ENCODE measurements at places on chromosomes 7 and 10.

DNA sequence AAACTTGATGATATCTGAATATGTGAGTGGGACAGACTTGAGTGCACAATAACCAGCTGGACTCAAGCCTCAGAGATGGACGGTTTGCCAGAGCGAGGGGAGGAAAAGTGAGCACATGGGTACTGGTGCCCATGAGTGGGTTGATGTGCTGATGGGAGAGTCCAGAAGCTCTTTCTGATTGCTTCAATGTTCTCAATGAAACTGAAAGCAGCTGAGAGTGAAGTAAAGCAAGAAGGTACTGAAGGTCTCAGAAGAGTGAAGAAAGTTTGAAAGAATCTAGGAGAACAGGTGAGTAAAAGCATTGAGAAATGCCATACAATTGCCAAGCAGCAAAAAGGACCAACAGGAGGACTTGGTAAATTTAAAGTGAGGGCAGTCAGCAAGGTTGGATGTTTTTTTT, 28.6 kb downstream of the CTTNBP2 start:
- DNase-seq = no peak

- no peak for DNase-seq
Observed at GRCh38 chr7:122885583-122886356, 490 bp downstream of the CADPS2 start.

DNA sequence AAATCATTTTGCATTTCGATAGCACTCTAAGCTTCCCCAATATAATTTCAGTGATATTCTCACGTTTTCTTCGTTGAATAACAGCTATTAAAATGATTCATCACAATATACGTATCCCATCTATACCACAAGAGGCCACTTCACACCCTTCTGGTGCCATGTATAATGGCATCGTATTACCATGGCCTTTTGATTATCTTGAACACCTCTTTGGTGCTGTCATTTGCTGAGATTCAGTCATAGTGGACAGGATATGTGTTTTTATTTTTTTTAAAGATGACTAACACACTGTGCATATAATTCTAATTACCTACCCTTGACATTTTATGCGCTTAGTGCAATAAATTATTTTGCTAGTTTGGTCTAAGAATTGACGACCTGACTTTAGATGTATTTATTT, 6.7 kb upstream of the INSYN2A start:
- no peak for DNase-seq

DNA sequence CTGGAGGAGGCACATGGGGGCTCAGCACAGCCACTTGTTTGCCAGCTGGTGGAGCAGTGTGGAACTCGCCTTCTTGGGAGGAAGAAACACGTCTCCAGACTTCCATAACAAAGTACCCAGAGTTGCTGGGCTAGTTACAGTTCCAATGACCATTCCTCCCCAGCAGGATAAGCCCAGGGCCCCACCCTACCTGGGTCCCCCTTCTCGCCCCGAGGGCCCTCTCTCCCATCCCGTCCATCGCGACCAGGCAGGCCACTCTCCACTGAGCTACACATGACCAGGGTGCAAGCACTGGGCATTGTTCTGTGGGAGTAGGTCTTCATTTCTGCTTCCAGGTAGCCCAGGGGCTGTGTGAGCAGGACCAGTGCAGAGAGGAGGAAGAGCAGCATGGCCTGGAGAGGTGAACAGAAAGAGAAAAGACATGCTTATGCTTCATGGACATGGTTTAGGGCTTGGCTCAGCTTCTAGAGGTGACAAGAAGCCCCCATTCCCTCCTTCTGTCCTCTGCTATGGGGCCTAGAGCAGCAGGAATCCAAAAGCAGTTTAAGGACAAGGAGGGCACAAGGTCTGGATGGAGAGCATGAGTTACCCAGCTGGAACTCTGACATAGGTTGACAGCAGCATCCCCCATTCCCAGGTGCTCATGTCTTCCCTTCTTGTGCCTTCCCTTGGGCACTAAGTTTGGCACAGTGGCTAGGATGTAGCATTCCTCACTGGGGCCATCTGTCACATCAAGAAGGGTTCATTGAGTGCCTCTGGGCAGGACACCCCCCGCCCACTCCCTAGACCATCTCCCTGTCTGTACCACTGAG, 2.4 kb downstream of the SFTPD start:
- DNase-seq = no peak

GRCh38 chr7:42790196-42790595, 121.7 kb downstream of the C7orf25 start:
- no peak for DNase-seq

DNA sequence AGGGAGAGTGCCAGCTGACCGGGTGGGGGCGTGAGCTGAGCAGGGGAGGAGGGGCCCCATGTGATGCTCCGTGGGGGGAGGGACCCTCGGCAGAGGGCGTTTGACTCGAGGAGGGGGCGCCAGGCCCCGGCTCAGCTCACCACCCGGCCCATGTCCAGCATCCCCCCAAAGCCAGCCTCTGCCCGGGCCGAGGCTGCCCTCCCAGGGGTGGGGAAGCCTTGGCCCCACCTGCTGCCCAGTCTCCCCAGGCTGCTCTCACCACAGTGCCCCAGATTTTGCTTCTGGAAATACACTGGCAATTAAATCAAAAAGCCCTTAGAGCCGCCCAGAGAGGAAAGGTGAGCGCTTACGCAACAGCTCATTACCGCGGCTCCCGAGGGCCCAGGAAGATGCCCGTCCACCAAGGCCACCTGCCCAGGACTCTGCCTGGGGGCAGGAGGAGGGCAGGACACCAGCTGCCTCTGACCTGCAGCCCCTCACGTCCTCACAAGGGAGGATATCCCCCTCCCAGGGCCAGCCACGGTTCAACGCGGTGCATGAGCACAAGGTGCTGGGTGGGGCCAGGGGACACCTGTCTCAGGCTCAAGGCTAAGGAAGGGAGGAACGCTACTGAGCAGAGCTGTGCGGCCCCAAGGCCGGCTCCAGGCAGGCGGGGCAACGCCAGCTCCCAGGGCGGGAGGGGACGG, 70.0 kb upstream of the INPP5A start:
- DNase-seq = no peak

GRCh38 chr10:48448796-48449195, 142.3 kb downstream of the MAPK8 start:
- DNase-seq = no peak

- DNase-seq = no peak
Observed at GRCh38 chr7:96400001-96400400, 78.1 kb upstream of the SLC25A13 start.

DNA sequence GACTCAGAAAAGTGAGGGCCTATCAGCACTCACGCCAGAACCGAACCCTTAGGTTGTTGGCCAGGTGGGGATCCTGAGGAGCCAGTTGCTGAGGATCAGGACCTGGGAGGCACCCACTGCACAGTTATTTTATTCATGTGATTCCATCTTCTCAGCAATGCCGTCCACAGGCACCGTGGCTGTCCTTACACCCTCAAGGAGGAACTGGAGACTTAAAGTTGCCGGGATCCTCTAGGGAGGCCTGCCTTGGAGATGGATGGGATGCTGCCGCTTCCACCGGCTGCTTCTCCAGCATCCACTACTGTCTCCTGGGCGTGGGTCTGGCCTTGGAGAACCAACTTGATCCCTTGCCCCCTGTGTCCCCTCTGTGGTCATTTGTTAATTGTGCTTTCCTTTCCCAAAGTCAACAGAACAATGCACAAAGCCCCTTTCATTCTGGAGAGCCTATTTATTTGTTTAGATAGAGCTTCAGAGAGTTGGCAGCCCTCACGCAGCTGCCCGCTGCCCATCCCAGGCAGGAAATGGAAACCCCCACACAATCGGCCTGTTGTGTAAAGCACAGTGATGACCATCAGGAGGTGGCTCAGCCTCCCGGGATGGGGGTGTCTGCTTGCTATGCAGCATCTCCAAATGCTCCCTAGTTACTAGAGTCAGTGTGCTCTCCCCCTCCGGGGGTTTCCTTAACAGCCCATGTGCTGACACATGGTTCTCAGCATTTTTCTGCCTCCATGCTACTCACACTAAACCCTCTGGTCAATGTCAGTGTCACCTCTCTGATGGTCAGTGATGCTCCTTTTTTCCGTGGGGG, 52.9 kb upstream of the IGFBP3 start:
- peak; percentile 58 for DNase-seq

DNA sequence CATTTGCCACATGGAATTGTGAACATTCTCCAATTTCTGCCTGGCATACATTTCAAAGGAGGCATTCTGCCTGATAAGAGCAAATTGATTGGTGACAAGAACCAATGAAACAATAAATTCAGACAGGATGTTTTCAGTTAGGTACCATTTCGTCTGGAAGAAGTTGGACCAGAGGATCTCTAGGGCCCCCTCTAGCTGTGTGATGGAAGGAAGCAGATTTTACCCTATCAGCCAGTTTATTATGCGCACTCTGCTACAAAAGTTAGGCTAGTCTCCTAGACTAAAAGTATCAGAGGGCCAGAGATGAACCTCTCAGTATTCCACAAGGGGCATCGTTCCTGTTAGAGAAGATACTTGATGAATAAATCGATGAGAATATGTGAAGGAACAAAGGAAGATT, 118.0 kb downstream of the BUB3 start:
- DNase-seq = no peak

DNA sequence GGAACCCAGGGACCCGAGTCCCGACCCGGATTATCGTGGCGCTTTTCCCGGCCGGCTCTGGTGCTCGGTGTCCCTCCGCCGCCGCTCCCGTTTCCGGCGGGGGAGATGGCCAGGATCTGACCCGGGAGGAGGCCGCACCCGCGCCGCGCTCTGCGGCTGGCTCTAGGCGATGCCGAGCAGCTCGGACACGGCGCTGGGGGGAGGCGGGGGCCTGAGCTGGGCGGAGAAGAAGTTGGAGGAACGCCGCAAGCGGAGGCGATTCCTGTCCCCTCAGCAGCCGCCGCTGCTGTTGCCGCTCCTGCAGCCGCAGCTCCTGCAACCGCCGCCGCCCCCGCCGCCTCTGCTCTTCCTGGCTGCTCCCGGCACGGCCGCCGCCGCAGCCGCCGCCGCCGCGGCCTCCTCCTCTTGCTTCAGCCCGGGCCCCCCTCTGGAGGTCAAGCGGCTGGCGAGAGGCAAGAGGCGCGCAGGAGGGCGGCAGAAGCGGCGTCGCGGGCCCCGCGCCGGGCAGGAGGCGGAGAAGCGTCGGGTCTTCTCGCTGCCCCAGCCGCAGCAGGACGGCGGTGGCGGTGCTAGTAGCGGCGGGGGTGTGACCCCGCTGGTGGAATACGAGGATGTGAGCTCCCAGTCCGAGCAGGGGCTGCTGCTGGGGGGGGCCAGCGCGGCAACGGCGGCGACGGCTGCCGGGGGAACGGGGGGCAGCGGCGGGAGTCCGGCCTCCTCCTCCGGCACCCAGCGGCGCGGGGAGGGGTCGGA, 593 bp downstream of the CDK13 start:
- DNase-seq = no peak

DNA sequence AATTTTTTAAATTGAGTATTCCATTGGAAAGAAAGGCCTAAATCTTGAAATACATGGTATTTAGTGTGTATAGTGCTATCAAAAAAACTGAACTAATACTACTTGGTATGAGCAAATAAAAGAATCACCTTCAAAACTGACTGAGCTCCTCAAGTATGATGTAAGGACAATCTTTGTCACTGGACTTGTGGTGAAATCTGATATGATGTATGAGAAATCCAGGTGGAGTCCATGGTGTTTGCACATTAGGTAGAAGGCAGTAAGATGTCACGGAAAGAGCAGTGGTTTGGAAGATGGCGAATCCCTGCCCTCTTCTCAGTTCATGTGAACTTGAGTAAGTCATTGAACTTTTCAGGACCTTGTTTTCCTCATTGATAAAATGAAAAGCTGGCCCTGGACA, 62.1 kb upstream of the COL1A2 start:
- no peak for DNase-seq

DNA sequence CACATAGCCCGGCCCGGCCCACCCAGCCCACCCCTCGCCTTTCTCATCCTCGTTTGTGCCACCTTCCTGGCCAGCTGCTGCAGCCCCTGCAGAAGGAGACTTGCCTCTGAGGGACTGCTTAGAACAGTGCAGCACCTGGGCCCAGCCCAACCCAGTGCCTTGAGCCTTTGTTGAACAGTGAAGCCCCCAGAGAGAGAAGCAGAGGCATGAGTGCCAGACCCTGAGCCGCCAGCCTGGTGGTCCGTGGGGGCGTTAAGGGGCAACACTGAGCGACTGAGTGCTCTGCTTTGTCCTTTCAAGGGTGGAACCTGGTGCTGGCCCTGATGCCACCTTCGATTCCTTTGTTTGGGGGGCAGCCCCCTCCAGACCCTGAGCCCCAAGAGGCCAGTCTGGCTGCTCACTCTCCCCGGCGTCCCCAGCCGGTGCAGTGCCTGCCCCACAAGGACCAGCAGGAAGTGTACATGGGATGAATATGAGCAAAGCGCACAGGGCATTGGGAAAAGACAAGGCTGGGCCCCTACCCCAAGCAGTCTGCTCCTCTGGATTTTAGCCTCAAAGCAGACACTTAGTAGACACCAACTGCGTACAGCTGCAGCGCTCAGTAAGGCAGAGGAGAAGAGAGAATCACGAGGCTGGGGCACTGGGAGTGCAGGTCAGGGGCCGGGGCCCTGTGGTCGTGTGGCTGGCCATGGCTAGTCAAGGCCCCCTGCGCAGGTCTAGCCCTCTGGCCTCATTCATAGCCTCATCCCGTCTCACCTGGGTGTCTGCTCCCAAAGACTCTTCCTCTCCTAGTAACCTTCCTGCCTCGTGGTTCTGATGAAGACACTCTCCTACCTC, 95.9 kb downstream of the RGS10 start:
- DNase-seq = no peak

DNA sequence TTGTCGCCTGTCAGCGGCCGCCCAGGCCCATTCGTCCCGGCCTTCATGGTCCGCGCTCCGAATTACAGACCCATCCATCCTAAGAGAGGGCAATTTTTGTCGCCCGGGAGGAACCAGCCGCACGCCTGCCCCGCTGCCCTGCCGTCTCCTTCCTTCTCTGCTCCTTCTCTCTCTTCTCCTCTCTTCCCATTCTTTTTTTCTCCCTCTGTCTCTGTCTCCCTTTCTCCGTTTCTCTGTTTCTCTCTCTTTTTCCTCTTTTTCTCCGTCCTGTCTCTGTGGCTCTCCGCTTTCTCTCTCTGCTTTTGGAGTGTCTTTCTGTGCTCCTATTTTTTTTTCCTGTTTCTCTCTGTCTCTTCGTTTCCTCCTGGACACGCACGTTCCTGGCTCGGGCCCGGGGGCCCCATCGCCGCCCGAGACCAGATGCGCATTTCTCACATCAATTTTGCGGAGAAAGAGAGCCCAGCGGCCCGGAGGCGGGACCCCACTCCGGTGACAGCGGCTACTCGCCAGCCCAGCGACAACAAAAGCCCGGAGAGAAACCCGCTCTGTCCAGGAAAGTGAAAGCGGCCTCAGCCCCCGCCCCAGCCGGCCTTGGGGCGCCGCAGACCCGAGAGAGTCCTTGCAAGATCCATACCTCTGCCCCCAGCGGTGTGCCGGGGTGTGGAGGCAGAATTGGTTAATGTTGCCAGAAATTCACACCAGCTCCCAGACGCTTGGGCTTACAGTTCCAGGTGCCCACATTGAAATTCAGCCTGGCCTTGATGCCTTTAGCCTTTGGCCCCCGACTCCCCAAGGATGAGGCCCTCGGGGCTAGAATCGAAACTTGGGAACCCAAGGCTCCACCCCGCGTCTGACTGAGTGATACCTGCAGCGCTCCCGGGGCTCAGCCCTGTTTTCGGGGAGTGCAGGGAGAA, 4.1 kb downstream of the LBX1 start:
- DNase-seq = no peak

Data from SHP77 treated with DMSO at 0.1 percent for 48 hours (cell line).